ENCODE measurements at places on chromosomes 7 and 10.

GRCh38 chr7:1151156-1151555 is 8.8 kb downstream of the ZFAND2A start:
- DNase-seq, result no peak

DNA sequence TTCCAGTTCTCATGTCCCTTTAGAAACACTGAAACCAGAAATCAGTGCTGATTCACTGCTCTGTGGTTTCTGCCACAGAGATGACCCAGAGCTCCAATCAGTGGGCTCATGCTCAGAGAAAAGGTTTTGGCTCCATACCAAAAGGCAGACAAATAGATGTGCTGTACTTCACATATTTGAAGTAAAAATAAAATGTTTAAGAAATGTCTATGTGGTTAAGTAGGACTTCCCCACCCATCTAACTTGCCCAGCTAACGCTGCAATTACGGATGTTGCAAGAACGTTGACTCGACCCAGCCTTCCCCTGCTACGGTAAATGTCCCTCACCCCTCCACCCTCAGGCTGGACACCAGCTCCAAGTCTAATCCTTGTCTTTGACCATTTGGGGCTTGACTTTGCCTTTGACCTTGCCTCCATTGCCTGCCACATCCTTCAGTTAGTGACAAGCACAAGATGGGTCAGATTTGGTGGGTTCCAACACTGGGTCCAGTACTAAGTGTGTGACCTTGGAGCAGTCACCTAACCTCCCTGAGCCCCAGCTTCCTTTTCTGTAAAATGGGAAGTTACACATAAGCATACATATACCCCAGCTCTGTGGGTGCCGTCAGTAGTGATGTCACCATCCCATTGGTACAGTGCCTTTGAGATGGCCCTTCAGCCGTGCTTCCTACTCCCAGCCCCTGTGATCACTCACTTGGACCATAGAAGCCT is 95.8 kb downstream of the CHST15 start:
- peak; percentile 85 for DNase-seq

GRCh38 chr7:24587853-24588252 is 14.6 kb downstream of the PALS2 start:
- no peak for DNase-seq

DNA sequence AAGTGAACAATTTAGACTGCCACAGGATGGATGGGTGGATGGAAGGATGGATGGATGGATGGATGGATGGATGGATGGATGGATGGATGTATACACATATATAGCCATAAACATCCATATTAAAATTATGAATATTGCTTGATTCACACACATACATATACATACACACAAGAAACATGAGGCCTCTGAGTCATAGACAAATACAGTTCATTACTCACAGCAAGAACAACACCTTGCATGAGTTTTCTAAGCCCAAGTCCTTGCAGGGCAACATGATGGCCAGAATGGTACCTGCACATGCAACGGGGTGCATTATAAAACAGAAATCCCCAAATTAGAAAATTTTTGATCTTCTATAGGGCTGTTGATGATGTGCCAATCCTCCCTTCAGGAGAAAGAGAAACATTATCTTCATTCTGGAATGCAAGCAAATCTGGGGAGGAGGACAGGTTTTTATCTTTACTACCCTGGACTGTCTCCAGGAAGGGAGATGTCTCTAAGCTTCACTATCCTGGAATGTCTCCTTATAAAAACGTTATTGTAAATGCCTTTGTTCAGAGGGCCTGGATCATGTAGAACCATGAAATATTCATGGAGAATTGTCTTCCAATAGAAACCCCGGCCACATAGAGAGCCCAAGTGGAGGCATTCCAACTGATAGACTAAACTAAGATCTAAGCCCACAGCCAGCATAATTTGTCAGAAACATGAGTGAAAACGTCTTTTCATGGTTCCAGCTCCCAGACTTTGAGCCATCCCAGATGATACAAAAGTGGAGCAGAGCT is 238.6 kb upstream of the LRRN3 start:
- no peak for DNase-seq

DNA sequence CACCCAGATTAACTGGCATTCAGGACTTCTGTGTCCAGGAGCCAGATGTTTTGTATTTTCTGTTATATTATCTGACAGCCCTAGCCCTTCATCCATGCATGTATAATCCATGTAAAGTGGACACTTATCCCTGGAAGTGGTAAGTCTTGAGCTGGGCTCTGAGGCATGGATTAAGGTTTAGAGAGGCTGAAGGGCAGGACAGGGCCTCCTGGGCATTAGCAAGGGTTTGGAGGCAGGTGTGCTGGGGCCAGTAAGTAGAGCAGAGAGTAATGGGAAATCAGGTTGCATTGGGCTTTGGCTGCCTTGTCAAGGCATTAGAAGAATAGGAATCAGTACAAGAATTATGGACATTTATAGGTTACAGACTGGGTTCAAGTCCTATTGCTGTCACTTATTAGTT is 138.0 kb downstream of the DYNC1I1 start:
- no peak for DNase-seq

Data from AG04450 (cell line).